ENCODE measurements at places on chromosomes 11 and 22.

- DNase-seq, result no peak
These were observed 79.9 kb upstream of the SYT13 start for GRCh38 chr11:45365961-45366618.

DNA sequence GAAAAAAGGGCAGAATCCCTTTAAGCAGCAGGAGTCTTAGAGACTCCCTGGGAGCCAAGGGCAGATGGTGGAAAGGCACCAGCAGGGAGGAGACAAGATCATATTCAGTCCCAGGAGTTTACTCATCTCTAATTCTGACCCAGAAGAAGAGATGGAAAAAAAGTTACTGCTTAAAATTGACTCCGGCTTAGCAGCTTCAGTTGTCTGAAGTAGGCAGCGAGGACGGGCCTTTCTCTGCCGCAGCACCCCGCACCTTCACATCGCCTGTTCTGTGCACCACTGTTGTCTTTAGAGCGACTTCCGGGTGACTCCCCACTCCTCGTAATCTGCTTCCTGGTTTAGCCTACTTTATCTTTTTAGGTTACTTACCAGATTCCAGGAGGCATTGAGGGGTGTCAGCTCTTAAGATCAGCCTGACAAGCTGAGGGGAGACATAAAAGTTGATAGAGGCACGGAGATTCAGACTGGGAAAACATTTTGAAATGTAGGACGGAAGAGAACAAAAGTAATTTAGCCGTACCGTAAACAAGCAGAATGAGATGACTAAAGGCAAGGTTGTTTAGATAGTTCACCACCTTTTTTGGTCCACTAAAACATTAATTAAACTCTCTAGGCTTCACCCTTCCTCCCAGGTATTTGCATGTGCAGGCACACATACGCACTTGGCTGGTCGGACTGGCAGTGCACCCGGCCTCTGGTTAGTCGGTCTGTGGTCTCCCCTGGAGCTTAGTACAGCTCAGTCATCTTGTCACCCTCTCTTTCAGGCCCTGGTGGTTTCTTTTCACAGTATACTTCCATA is 74.3 kb downstream of the CECR2 start:
- DNase-seq, result no peak

DNA sequence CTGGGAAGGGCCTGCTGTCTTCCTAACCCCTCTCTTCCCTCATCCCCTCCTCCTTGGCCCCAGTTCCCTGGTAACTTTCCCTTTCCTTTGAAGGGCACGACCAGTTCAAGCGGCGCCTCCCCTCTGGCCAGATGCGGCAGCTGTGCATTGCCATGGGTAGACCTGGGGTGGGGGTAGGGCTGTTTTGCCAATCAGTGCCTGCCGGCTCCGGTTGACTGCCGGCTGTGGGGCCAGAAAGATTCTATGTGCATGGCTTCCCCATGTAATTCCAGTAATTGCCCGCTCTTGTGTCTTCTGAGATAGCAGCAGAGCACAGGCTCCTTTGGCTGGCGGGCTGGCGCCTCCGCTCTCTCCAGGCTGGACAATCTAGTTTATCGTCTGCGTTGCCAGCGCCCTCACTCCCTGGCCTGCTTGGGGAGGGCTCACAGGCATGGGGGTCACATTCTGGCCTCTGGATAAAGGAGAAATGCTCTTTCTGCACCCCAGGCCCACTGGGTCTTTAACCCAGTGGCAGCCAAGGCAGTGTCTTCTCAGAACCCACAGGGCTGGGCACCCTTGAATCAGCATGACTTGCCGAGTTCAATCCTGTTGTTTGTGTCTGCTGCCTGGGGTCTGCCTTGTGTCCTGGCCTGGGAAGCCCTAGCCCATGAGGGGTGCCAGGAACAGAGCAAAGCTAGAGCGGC is 9.4 kb downstream of the SIDT2 start:
- DNase-seq, result no peak

GRCh38 chr22:38853196-38853651 is 9.4 kb upstream of the NPTXR start:
- no peak for DNase-seq

- DNase-seq, result no peak
These were observed 205.8 kb upstream of the PDGFD start for GRCh38 chr11:104369761-104370160.

DNA sequence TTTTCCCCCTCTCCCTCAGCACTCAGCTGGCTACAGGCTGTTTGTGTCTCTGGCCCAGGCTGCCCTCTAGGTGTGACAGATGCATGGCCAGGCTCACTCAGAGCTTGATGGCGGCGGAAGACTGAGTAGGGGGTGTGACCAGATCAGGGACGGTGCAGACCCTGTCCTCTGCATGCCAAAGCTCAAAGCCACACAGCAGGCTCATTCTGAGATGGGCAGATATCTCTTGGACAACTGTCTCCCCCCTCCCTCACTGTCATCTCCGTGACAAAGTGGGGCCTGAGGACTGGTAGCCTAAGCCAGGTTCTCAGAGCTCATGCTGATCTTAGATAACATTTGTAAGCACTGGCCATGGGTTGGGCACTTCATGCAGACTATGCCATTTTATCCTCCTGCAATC is 231.3 kb downstream of the DSCAML1 start:
- no peak for DNase-seq

GRCh38 chr11:27857588-27857987 is 157.3 kb upstream of the BDNF start:
- no peak for DNase-seq

GRCh38 chr22:50190941-50191741 is 5.4 kb downstream of the TRABD start:
- no peak for DNase-seq

DNA sequence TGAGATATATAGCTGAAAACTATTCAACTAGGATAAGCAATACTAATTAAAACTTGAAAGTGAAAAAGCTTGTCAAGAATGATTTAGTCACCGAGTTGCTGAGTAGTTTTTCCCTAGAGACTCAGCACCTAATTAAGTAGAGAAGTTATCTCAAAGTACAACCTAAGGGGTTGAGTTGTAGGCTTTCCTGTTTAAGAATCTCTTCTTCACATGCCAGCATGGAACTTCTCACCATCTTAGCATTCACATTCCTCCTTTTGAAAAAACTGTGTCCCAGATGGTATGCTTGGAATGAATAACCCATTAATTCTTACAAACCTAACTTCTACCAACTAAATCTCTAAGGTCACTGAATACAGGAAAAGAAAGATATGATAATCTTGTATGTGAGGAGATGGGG is 303.3 kb upstream of the ZC3H12C start:
- DNase-seq, result no peak

- DNase-seq, result no peak
These were observed 389.5 kb upstream of the FAT3 start for GRCh38 chr11:91835051-91835560.

GRCh38 chr22:28773461-28773867 is 969 bp downstream of the CCDC117 start:
- no peak for DNase-seq

- no peak for DNase-seq
These were observed 73.0 kb upstream of the SLC22A12 start for GRCh38 chr11:64517992-64518391.

GRCh38 chr22:38292694-38293093 is 19.9 kb upstream of the TMEM184B start:
- DNase-seq, result no peak

DNA sequence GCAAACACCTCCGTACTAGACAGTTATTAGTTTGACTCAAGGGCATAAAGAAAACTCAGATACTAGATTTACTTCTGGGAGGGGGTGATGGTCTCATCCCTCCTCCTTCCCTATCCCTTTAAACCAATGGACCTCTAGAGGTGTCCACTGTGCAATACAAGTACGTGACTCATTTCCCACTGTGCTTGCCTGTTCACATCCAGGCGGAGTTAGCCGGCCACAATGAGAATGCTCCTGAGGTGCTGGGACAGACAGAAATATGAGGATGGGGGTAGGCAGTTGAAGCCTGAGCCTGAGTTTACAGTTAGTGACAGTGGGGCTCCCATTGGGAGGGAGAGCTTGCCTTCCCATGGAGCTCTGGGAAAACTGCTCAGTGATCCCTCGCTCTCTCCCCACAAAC is 8.4 kb upstream of the PMM1 start:
- no peak for DNase-seq

DNA sequence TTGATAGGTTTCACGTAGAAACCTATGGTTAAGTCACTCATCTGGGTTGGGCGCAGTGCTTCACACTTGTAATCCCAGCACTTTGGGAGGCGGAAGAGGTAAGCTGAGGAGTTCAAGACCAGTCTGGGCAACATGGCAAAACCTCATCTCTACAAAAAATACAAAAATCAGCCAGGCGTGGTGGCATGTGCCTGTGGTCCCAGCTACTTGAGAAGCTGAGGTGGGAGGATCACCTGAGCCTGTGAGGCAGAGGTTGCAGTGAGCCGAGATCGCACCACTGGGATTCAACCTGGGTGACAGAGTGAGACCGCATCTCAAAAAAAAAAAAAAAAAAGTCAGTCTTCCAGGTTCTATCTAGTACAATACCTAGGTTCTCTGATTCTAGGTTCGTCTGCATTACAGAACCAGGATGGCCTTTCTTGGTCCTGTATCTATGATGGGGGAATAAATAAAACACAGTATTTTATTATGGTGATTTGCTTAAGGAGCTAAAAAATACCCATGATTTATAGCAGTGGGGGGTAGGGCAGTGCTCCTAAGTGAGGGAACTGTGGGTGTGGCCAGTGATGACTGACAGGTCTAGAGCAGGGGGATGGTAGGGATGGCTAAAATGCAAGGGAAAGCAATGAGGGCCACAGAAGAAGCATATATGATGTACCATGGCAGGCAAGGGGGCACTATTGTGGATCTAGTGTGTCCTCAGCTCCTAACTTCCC is 65.5 kb upstream of the NUP160 start:
- no peak for DNase-seq

GRCh38 chr11:2272228-2272945 is 2.0 kb upstream of the ASCL2 start:
- DNase-seq, result no peak

DNA sequence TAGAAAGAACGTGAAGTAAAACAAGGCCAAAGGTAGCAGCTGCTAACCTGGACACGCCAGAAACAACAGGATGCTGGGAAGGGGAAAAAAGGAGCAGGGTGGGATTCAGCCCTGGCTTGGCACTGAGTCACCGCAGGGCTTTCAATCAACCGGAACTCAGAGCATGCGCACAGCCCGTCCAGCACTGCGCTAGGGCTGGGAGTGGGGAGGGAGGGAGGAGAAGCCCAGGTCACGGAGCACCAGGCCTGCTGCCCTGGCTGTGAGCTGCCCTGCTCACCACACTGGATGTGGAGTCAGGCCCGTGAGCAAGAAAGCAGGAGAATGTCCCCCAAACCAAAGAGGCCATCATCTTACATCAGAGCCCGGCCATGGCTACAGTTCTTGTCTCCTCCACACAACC is 51.5 kb downstream of the APOL1 start:
- no peak for DNase-seq

DNA sequence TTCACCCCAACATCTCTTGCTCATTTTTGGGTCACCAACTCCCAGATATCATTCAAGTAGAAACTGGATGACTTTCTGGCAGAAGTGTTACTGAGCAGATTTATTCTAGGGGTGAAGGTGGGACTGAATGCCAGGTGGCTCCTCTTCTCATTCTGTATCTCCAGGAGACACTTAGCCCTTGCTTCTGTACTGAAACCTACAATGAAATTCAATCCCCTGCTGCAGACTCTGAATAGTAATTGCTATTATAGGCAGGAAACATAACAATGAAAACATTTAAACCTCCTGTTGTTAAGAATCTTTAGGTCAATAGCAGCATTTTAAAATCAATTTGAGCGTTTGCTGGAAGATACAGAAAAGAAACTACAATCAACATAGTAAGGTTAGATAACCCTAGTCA is 879.4 kb upstream of the TENM4 start:
- no peak for DNase-seq

DNA sequence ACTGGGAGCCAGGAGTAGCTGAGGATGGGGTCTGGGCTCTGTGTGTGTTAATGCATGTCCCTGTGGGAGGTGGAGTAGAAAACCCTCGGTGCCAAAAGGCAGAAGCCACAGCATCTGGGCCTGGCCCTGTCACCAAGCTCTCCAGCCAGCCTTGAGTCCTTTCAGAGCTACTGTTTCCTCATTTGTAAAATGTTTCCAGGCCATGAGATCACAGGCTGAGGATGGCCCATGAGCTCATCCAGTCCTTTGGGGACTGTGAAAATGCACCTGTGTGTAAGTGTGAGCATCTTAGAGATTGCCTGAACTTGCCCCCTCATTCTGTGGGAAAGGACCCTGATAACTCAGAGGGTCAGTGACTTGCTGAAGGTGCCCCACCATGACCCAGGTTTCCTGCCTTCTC is 9.1 kb downstream of the ANKK1 start:
- no peak for DNase-seq

GRCh38 chr11:47499161-47499560 is 50.2 kb upstream of the RAPSN start:
- DNase-seq, result no peak

DNA sequence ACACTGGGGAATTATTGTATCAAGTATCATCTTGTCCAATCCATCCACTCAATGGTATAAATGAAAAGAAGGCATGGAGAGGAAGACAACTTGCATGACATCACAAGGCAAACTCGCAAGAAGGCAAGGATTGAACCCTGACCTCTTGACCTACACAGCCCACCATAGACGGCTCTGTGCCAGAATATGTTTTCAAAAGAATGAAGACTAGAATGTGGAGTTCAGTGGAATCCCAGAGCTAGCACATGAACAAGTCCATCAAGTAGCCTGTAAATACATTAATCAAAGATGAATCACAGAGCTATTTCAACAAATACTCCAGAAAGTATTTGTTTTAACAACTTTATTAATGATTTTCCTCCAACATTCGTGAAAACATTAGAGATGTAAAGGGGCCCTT is 189.7 kb downstream of the GUCY1A2 start:
- no peak for DNase-seq

DNA sequence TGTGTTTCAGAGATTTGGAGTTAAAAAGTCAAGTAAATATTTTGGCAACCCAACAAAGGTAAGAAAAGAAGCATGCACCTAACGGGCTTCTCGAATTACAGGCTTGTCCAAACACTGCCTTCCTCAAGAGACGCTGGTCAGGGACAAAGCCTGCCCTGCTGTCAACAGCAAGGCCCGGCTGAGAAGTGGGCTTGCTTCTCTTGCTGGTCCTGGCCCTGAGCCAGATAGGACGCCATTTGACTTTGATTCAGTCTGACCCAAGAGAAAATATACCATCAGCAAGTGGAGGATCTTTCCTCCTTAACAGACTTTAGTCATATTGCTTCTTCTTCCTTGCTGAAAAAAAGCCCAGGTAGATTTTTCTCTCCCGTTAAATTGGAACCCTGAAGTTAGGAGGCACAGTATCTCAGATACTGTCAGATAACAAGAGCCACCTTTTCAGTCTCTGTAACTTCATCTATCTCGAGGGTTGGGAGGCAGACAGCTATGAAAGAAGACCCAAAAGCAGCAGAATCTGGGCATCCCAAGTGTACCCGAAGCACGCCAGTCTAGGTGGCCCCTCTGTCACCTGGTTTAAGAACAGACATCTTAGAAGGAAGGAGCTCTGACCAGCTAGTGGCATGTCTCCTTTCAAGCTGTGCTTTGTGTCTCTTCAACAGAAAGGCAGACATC is 57.5 kb downstream of the C22orf31 start:
- no peak for DNase-seq

DNA sequence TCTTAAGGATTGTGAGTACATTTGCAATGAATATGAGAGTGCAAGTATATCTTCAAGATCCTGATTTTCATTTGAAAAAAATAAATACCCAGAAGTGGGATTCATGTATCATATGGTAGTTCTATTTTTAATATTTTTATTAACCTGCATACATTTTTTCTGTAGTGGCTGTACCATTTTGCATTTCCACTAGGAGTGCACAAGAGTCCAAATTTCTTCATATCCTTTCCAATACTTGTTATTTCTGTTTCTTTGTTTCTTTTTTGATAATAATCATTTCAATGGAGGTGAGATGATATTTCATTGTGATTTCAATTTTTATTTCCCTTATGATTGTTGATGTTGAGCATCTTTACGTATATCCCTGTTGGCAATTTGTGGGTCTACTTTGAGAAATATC is 759.8 kb upstream of the CNTN5 start:
- DNase-seq, result no peak

All from cortex of kidney (tissue), 1 donor.